ENCODE measurements at places on chromosomes 11 and 22.
A peak's percentile ranks its signal among the peaks of the same experiment; 100 is the strongest.

DNA sequence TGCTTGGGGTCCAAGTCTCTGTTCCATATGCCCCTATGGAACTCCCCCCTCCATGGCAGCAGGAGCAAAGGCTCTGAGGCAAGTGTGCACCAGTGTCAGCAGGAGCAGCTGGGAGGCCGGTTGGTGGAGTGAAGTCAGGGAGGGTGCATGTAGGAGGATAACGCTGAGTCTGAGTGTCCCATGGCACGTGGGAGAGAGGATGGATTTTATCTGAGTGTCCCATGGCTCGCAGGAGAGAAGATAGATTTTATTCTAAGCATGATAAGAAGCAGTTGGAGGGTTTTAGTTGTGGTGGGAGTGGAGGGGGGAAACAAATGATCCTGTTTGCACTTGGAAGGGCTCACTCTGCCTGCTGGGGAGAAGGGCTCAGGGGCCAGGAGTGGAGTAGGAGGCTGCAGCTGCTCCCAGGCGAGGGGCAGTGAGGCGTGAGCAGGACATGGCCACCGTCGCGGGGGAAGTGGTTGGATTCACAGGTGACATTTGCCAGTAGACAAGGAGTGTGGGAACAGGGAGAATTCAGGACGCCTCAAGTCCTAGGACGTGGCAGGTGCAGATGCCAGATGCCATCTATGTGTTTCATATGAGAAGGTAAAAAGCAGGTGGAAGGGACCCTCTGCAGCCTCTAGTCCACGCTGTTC, 33.6 kb upstream of the PARVG start:
- DNase-seq, result no peak

- DNase-seq, result no peak
Observed at GRCh38 chr22:23500508-23501260, 79.4 kb downstream of the IGLL1 start.

GRCh38 chr11:96012086-96012824, 88.3 kb upstream of the MTMR2 start:
- DNase-seq, result peak; percentile 23

DNA sequence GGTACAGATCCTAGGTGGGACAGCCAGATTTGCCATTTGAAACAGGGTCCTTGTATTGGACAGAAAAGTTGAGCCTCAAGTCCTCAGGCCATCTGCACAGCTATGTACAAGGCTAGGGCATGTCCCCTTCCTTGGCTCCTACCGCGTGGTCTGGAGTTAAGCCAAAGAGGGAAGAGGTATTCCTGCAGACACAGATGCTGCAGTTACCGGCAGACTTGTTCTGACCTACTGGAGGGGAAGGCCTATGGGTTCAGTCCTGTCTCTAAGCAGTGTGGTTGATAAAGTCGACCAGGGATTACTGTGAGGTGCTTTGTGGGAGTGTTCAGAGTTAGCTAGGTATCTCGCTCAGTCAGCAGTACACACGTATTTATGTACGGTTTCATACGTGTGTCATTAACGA, 180.6 kb downstream of the ADAMTS15 start:
- DNase-seq, result no peak

- DNase-seq, result no peak
Observed at GRCh38 chr11:78539506-78539905, 35.2 kb downstream of the NARS2 start.

GRCh38 chr11:77208535-77208934, 80.5 kb downstream of the MYO7A start:
- DNase-seq, result no peak

- DNase-seq, result no peak
Observed at GRCh38 chr11:8013833-8014232, 26.7 kb downstream of the EIF3F start.

GRCh38 chr22:36212901-36213300, 11.3 kb upstream of the APOL4 start:
- DNase-seq, result no peak

- DNase-seq, result no peak
Observed at GRCh38 chr11:101726988-101727387, 143.2 kb upstream of the TRPC6 start.

- DNase-seq, result no peak
Observed at GRCh38 chr22:37904572-37905533, 1.2 kb upstream of the MICALL1 start.

GRCh38 chr11:69446108-69446507, 35.4 kb upstream of the LINC01488 start:
- DNase-seq, result no peak

All from neural crest cell (in vitro differentiated cells).